EL (cell line): ENCODE measurements at places on chromosomes 1 and 21.
A peak's percentile ranks its signal among the peaks of the same experiment; 100 is the strongest.

GRCh38 chr1:87325982-87326738 is 2.5 kb upstream of the LMO4 start:
- DNase-seq = peak; percentile 42

GRCh38 chr1:21724098-21724497 is 54.9 kb upstream of the RAP1GAP start:
- DNase-seq = no peak

DNA sequence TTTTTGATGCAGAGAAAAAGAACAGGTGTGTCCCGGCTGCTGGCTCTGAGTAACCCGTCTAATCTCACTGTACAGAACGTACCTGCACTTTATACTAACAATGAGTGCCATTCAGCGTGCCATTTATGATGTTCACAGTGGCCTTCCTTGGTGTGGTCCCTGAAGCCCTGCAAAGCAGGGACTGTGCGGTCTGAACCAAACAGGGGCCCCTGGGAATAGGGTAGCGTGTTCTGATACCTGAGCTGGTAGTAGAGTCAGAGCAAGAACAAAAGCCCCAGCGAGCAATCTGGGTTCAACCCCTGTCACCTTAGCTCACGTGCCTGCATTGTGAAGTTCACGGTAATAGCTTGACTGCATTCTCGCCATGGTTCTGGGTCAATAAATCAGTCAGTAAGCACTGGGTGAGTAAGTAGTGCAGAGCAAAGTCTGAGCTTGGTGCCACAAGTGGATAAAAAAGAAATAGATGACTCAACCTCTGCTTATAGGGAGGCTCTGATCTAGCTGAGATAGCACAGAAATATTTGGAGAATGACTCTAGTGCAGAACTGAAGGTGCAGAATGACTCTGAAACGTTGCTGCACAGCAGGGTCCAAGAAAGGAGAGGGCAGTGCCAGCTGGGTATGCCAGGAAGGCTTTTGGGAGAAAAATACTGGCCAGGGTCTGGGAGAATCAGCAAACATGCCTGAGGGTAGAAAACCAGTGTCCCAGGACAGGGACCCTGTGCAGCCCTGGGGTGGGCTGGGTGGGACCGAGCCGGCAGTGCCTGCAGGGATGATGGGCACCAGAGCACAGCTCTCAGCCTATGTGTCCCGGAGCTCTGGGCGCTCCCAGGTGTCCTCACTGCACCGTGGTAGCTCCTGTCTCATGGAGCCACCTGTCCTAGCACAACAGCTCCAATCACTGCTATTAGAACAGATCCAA is 125.9 kb downstream of the RHOU start:
- DNase-seq = peak; percentile 89

DNA sequence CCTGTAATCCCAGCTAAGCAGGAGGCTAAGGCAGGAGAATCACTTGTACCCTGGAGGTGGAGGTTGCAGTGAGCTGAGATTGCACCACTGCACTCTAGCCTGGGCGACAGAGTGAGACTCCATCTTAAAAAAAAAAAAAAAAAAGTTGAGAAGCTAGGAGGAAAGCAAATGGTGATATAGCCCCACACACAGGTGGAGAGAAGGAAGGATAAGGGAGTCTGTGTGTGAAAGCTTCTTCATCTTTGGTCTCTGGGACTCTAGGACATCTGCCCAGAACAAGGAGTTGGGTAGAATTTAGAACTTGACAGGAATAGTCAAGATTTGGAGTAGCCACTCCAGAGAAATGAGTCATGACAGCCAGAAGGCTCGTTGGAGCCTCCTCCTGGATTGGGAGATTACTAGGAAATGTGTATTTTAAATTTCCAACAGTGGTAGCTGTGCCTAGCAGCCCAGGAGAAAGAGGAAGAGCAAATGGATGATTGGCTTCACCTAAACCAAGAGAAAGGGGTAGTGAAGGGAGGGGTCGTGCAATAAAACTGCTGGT is 19.9 kb downstream of the NPL start:
- DNase-seq = peak; percentile 19

DNA sequence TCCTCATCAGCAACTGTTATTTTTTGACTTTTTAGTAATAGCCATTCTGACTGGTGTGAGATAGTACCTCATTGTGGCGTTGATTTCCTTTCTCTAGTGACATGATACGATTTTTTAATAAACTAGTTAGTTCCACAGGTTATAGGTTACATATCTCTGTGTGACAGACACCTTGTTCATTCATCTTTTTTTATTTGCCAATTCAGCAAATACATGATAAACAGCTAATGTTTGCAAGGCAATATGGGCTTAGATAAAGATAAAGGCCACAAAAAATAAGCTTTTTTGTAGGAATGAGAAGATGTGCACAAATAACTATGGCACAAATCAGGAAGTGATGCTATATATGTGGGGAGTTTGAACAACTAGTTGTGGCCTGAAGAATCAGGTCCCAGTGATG is 366.8 kb downstream of the HLX start:
- DNase-seq = no peak

DNA sequence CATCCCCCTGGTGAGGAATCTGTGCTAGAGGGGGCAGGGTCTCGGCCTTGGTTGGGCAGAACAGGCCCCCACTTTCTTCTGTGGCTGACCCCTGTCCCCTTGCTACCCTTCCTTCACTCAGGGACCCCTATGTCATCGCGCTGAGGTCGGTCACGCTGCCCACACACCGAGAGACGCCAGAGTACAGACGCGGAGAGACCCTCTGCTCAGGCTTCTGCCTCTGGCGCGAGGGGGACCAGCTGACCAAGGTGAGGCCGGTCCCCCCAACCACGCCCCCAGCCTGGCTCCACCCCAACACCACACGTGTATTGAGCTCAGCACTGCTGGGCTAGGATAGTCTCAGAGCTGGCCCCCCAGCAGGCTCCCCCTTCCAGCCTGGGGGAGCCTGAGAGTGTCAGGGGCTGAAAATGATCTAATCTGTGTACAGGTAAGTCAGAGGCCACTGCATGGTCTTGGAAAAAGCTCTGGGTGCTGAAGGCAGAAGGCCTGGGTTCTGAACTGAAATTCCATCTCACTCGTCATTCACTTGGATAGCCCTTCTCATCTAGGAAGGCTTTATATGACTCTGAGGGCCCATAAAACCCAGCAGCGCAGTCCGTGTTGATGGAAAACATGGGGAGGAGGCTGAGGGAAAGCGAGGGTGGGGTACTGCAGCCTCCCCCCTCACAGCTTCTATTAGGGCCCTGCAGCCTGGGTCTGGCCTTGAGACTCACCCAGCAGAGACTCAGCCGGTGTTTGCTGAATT is 15.3 kb downstream of the FAM151A start:
- no peak for DNase-seq

GRCh38 chr1:25813734-25814471 is 5.9 kb upstream of the MTFR1L start:
- no peak for DNase-seq

GRCh38 chr1:97382206-97382605 is 538.6 kb downstream of the DPYD start:
- no peak for DNase-seq

DNA sequence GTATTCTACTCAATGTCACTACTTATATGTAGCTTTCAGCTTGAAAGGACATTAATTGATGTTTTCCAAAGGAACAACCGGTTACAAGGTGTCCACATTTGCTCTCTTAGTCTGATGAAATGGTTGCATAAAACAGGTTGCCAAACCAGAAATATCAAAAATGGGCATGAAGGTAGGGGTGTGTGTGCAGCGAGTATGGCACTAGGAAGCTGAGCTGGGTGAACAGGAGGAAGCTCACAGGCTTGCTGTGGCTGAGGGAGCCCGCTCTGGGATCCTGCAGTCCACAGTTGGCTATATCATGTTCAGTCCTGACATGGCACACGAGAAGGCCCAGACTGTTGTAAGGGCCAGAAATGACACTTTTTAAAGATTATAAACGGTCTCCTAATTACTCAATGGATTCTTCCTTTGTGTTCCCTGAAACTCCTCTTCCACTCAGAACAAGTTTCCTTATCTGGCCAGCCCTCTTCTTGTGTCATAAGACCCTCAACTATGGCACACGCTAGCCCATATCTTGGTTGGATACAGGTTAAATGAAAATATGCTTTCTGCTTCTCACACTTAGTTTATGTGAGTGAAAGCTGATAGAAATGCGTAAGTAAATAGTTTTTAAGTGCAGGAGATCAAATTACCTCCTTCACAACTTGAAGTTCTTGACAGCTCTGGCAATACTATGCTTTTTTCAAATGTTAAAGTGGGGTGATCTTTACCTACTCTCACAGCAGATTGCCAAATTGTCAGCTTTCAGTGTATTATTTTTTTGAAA is 201.5 kb downstream of the LMO4 start:
- no peak for DNase-seq

DNA sequence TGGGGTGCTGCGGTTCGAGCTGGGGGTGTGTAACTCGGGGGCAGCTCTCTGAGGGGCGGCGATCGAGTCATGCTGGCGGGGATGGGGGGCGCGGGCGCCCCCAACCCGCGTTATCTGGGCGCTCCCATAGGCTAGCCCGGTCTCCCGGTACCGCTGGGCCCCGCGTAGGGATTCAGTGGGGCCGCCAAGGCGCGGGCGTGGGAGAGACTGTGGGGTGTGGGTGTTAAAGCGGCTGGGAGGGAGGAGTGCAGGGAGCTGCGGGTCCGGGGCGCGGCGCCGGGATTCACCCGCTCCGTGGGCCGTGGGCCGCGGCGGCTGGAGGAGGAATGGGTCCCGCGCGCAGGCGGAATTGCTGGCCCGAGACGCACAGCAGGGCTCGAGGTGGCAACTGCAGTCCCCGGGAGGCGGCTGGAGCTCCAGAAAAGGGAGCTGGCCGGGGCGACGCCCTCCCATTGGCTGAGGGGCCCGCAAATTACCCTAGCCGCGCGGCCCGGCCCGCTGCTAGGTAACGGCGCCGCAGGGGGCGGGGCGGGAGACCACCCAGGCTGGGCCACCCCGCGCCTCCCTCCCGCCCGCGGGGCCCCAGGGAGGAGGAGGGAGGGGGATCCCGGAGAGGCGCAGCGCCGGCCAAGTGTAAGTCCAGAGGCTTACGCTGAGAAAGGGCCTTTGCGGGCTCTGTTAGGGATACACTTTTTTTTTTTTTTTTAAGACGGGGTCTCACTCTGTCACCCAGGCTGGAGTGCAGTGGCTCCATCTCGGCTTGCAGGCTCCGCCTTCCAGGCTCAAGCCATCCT is at the start of gene PTCH2:
TSS of gene PTCH2 (minus strand) at position 392 of the 794 bp plus-strand sequence. CDS start at position 71, 321 bp downstream.
- DNase-seq = peak; percentile 67

- peak; percentile 6 for DNase-seq
Measured at GRCh38 chr1:229196404-229197264, 74.3 kb upstream of the RAB4A start.

- no peak for DNase-seq
Measured at GRCh38 chr1:1754051-1754815, 24.0 kb downstream of the NADK start.

GRCh38 chr1:37028981-37029617 is 5.2 kb downstream of the GRIK3 start:
- DNase-seq = no peak

- no peak for DNase-seq
Measured at GRCh38 chr1:94595658-94596057, 54.1 kb upstream of the F3 start.

- DNase-seq = no peak
Measured at GRCh38 chr21:45910548-45911221, 70.9 kb upstream of the COL6A1 start.

GRCh38 chr1:200154069-200154767 is 126.7 kb downstream of the NR5A2 start:
- peak; percentile 4 for DNase-seq

- DNase-seq = peak; percentile 74
Measured at GRCh38 chr1:39955547-39956539, 898 bp downstream of the MFSD2A start.

DNA sequence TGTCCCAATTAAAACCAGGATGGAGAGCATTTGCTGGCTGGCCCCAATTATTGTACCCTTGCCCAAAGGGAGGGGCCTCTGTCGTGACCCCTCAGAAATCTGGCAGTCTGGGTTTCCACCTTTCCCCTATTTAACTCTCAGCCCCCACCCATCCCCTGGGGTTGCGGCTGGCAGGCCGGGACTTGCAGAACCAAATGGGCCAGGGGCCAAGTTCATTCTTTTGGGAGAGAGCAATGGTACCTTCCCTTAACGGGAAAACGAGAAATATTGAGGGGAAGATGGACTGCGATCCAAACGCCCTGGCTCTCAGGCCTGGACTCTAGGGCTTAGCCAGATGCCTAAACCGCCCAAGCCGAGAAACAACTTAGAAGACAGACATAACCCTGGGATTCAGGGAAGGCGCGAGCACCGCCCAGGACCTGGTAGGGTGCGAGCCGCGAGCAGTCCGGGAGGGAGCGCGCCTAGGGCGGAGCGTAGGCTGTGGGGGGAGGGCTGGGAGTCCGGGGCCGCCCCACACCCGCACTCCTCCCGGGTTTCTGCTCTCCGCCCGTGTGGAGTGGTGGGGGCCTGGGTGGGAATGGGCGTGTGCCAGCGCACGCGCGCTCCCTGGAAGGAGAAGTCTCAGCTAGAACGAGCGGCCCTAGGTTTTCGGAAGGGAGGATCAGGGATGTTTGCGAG is at the start of gene SLC27A3:
TSS of gene SLC27A3 (plus strand) at position 628 of the 678 bp plus-strand sequence. CDS start 91 bp downstream, outside the sequence.
- peak; percentile 60 for DNase-seq

DNA sequence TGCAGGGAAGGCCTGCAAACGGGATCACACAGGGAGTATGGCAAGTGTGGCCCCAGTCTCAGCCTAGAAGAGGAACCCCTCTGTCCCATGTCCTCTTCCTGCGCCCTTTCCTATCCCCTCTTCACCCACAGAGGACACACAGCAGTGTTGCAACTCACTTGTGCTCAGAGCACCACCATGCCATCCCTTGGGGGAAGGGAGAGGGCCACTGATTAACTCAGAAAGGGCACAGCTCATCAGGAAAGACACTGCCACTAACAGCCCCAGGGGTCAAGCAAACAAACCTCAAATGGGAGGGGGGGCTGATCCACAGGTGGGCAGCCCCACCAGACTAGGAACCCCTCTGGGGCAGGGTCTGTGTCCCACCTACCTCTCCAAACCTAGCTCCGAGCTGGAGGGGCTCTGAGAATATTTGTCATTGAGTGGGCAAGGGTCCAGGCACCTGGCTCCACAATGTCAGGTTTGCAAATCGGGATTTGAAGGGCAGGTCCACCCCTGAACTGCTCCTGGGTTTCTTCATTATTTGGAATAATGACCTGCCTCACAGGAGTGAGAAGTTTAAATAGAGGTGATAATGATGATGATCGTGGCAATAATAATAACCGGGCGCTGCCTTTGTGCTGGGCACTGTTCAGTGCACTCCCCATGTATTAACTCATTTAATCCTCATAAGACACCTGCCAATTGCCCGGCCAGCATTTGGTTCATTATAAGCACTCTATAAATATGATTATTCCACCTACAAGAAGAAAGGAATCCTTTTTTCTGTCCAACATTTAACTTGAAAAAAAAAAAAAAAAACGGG is 1.0 kb downstream of the ALDH4A1 start:
- DNase-seq = no peak

DNA sequence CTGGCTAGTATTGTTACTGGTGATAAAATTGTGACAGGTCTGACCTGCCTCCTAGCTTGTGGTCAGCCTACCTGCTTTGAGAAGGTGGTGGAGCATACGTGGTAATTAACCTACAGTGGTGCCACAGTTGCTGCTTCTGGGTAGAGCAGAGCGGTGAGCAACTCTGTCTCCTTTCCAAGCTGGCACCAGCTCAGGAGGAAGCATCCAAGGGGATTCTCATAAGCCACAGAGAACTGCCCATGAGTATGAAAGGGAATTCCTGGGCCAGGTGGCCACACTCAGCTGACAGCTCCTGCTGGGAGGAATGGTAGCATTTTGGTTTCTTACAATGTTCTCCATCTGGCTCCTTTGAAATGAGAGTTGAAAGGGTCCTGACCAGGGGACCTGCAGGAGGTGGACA is 39.4 kb downstream of the ATP2B4 start:
- no peak for DNase-seq
